ENCODE measurements at places on chromosomes 4 and X. TPM values are rescaled to one million over a fixed set of nuclear protein-coding genes. Genes with fewer than 3 reads are reported as not detected.

GRCh38 chr4:95087657-95088455 is 330.1 kb downstream of the BMPR1B start:
- no peak for DNase-seq

DNA sequence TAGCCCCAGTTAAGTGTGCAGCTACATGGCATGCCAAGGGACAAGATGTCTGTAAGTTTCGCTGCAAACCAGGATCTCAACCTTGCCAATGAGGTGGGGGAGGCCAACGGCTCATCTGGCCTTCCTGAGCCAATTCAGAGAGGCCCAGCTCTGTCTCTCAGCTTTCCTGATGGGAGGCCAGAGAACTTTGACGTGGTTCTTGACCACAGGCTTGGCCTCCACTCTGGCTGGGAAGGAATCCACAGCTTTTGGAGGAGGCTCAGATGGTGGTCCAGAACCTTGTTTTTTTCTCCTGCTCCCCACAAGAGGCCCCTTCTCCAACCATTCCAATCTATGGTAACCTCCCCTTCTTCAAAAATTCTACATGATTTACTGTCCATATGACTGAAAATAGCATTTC is 9.8 kb downstream of the CAPN6 start:
- no peak for DNase-seq

Gene FOXR2
- not detected for total RNA-seq

DNA sequence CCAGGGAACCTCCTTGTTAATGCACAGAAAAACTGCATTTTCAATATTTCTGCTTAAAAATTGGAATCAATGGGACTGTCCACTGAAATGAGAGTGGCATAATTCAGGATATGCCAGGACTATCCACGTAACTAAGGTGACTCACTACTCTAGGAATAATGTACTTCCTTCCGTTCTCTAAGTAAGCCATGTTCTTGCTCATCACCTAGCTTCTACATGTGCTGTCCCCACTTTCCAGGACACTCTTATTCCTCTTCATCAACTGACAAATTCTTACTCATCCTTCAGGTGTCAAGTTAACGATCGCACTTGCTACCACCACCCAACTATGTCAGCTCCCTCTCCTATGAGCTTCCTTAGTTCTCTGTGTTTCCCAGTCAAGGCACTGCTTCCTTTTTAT is 342.8 kb upstream of the F9 start:
- DNase-seq, result no peak

- DNase-seq, result peak; percentile 86
Observed at GRCh38 chrX:153507484-153508178, 9.8 kb upstream of the ATP2B3 start.

Gene RTL5
- 1.0 TPM for total RNA-seq

GRCh38 chr4:31022702-31023101 is 302.5 kb downstream of the PCDH7 start:
- DNase-seq, result no peak

DNA sequence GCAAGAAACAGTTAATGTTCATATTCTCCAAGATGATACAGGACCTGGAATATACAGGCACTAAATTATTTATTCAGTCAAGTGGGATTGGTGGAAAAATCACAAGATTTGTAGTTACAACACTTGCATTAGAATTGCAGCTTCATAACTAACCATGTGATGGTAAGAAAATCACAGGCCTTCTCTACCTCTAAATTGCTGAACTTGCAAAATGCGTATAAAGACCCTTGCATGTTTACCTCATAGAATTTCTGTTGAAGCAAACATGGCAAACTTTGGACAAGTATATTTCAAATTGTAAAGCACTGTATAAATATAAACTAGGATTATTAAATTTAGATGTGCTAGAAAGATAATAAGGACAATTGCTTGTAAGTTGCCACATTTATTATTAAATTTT is 215.1 kb downstream of the TMA16 start:
- no peak for DNase-seq

Gene PAQR3
- total RNA-seq, result 9.7 TPM

DNA sequence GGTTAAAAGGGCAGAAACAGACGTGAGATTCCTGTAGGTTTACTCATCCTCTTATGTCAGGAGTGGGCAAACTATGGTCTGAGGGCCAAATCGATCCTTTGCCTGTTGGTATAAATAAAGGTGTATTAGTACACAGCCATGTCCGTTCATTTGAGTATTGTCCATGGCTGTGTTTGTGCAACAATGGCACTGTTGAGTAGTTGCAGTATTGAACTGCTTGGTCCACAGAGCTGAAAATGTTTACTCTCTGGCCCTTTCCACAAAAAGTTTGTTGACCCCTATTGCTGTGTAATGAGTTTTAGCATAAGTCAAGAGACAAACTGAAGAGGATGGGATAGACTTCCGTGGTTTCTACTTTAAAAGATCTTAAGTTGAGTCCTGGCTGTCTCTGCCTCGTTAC is 59.0 kb upstream of the MID1 start:
- no peak for DNase-seq

DNA sequence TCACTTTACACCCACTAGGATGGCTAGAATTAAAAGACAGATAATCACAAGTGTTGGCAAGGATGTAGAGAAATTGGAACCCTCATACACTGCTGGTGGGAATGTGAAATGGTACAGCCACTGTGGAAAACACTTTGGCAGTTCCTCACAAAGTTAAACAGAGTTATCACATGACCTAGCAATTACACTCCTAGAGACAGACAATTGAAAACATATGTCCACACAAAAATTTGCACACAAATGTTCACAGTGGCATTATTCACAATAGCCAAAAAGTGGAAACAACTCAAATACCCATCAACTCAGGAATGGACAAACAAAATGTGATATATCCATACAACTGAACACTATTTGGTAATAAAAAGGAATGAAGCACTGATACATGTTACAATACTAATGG is 5.7 kb downstream of the ZNF280C start:
- no peak for DNase-seq

- DNase-seq, result no peak
Observed at GRCh38 chrX:135541351-135541750, 20.9 kb downstream of the INTS6L start.

Gene ARMCX4
- 10.1 TPM for total RNA-seq

Gene IL15
- total RNA-seq, result 5.6 TPM

- DNase-seq, result no peak
Observed at GRCh38 chrX:54178100-54178940, 4.7 kb downstream of the FAM120C start.

DNA sequence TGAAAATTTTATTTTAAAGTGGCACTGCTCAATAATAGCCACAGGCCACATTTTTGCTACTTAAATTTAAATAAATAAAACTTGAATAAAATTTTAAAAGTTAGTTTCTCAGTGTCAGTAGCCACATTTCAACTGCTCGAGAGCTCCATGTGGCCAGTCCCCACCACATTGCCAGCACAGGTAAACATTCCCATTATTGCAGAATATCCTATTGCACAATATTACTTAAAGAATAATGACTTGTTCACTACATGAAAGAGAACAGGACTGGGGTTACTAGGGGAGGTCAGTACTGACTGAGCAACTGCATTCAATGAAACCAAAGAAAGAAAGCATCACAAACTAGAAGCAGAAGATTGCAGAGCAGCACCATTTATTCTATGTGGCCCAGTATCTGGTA is 2201.6 kb upstream of the TENM3 start:
- no peak for DNase-seq

Gene FREM3
- total RNA-seq, result not detected

DNA sequence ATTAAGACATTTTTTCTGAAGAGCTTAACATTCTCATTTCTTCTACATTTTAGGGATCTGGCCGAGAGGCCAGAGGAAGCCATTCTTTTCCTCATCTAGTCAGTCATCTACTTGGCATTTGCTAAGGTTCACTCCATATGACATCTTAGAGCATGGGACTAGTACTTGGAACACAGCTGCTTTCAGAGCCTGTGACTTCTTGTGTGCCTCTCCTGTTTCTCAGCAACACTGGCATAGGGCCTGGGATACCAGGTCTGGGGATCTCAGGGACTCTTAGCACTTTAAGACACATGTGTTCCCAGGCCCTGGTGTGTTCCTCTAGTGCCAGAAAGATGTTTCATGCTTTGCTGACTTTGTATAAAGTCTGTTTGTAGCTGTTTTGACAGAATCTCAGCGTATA is 7.3 kb downstream of the PLP1 start:
- DNase-seq, result no peak

Gene TRIM75
- total RNA-seq, result not detected

GRCh38 chr4:52949336-52949735 is 87.2 kb downstream of the RASL11B start:
- DNase-seq, result no peak

- DNase-seq, result no peak
Observed at GRCh38 chr4:11428231-11428898, at the start of gene HS3ST1. TSS of gene HS3ST1 (minus strand) at chr4:11428894. CDS start at chr4:11400005, 28,889 bp downstream.

- no peak for DNase-seq
Observed at GRCh38 chr4:185835336-185835735, 23.3 kb upstream of the SORBS2 start.

DNA sequence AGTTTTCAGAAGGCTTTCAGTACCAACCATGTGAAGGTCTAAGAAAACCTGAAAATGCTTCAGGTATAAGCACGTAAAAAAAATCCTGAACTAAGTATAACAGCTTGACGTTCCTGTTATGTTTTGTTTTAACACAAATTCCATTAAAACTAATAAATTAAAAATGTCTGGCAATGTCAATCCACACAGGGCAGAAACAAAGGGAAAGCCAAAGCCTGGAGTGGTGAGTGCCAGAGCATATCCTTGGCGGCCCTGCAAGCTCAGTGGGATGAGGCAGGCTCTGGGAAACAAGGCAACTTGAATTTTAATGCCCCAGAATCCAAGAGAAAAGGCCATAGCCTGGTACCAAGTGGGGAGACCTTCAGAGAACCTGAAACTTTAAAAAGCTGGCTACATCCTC is 78.2 kb downstream of the EPHA5 start:
- no peak for DNase-seq

DNA sequence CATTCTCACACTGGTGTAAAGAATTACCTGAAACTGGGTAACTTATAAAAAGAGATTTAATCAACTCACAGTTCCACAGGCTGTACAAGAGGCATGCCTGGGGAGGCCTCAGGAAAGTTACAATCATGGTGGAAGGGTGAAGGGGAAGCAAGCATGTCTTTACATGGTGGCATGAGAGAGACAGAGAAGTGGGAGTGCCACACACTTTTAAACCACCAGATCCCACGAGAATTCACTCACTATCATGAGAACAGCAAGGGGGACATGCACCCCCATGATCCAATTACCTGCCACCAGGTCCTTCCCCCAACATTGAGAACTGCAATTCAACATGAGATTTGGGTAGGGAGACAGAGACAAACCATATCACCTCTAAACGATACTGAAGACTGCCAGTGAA is 23.0 kb downstream of the EPGN start:
- no peak for DNase-seq

GRCh38 chr4:165294907-165295306 is 32.6 kb upstream of the MSMO1 start:
- DNase-seq, result no peak

Gene KLHL4
- 0.34 TPM for total RNA-seq

Gene MAGEB2
- not detected for total RNA-seq

DNA sequence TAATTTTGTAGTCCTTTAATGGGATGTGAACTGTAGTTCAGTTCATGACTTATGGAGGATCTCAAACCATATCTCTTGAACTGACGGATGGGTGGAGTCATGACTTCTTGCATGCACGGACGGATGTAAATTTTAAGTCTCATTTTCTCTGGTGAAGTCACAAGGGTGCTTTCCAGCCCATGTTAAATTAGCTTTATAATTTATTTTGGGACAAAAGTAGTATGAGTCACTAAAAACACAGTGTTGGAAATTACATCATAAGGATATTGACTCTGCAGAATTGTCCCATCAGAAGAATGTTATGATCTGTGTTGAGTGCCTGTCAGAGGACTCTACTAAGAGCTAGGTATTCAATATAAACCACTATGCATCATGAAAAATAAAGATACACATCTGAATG is 6.8 kb upstream of the PAGE5 start:
- no peak for DNase-seq

GRCh38 chrX:44975666-44976263 is 102.8 kb downstream of the KDM6A start:
- DNase-seq, result no peak

- no peak for DNase-seq
Observed at GRCh38 chrX:122500556-122500955, 683.5 kb upstream of the GRIA3 start.

DNA sequence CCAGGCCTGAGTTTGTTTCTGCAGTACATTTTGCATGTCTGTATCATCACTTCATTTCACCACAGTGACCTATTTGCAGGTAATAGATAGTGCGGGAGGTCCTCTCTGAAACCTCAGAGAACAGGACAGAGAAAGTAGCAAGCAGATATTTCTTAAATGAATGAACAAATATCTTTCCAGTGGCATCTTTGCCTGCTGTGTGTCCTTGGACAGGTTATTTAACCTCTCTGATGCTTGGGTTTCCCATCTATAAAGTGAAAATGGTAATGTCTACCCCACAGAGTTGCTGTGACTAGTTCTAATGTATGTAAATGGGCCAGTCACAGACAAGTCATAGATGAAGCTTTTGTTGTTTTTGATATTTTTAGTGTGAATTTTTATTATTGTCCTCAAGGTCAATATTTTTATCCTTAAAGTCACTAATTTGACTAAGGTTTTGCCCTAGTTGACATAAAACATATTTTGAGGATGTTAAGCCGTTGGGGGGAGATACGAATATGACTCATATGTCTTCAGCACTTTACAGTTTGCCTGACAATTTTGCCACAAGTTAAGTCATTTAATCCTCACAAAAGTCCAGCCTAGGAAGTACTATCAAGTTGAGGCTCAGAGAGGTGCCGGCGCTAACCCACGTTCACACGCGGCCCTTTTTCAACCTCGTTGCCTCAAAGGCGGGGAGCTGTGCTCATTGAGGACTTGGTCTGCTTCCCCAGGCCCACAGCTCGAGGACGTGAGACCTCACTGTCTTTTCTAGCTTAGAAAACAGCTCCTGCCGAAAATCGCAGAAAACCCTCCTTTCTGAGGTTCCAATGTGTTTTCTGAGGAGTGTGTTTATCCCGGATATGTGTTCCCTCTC is 126.7 kb upstream of the STX18 start:
- no peak for DNase-seq

GRCh38 chr4:185755451-185755850 is 56.5 kb downstream of the SORBS2 start:
- DNase-seq, result no peak

DNA sequence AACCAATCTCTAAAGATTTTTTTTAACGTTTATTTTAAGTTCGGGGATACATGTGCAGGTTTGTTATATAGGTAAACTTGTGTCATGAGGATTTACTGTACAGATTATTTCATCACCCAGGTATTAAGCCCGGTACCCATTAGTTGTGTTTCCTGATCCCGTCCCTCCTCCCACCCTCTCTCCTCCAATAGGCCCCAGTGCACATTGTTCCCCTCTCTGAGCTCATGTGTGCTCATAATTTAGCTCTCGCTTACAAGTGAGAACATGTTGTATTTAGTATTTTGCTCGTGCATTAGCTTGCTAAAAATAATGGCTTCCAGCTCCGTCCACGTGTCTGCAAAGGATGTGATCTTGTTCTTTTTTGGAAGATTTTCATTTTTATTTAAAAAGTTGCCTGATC is 2309.4 kb upstream of the AGA start:
- DNase-seq, result no peak

Gene MED14
- total RNA-seq, result 60.1 TPM

Data from left colon (tissue), 2 donors.